Hair follicular keratinocyte (primary cell): ENCODE measurements at places on chromosomes 2 and 18. TPM values are rescaled to one million over a fixed set of nuclear protein-coding genes. Genes with fewer than 3 reads are reported as not detected.

Gene TEKT4
- not detected in 2 replicates for total RNA-seq

Gene WDR35
- total RNA-seq = 5.5 and 5.7 TPM in 2 replicates

Gene ANKRD23
- total RNA-seq = 0.65 and 0.78 TPM in 2 replicates

Gene FOXD4L1
- total RNA-seq = not detected in 2 replicates

Gene RETREG2
- 44.2 and 46.0 TPM in 2 replicates for total RNA-seq

Gene INHBB
- total RNA-seq = not detected in 2 replicates
